ENCODE measurements at places on chromosomes 11 and 22.

- DNase-seq, result no peak
These were observed 781 bp downstream of the NECTIN1 start for GRCh38 chr11:119728211-119728626.

DNA sequence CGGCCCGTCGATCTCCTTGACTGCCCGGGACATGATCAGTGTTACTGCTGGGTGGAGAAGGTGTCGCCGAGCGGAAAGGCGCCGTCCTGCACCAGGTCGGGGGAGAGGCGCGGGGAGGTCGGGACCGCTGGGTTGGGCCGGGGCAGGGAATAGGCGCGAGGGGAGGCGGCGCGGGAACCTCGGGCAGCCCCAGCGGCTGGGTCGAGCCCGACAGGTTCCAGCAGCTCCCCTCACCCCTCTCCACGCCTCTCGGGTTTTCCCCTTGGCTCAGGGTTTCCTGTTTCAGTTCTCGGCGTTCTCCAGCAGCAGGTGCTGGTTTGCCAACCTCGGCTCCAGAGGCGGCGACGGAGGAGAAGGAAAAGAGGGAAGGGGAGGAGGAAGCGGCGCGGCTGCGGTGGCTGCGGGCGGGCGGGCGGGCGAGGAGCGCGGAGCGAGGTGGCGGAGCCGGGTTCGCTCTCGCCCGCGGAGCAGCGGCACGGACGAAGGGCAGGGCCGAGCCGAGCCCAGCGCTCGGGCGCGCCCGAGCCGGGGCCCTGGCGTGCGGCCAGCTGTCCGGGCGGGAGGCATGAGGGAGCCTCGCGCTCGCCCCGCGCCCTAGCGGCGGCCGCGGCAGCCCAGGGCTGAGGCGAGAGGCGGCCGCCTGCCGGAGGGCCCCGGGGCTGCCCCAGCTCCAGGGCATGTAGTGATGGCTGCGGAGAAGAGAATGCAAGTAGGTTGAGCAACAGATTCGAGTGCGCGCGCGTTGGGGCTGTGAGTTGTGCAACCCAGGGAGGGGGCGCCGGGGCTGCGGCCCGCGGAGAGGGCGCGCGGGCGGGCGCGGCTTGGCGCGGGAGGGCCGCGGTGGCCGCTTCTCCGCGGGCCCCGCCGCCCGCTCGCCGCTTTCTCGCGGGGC lies at the start of gene ZC3H12C:
TSS of gene ZC3H12C (plus strand) at position 878 of the 892 bp plus-strand sequence. CDS start 20 bp downstream, outside the sequence.
- peak; percentile 51 for DNase-seq

- no peak for DNase-seq
These were observed 6.4 kb downstream of the CLMP start for GRCh38 chr11:123188508-123189165.

- DNase-seq, result no peak
These were observed 65.5 kb downstream of the GGTLC2 start for GRCh38 chr22:22709719-22710445.

DNA sequence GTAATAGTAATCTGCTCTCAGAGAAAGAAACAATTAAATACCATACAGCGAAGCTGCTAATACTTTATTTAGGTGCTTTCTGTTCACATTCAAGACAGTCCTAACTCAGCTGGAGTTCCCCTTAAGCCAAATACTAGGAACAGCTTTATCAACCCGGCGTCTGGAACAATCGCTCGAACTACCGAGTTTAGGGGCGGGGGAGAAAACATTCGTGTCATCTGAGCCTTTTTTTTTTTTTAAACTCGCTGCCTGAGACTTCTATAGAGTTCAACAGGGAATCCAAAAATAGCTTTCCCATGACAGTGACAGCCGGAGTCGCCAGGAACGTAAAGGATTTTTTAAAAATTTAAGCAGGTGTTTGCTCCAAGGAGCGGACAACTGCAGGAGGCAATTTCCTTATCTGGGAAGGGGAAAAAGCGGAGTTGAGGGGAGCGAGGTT lies 852 bp downstream of the TRAF6 start:
- DNase-seq, result no peak

DNA sequence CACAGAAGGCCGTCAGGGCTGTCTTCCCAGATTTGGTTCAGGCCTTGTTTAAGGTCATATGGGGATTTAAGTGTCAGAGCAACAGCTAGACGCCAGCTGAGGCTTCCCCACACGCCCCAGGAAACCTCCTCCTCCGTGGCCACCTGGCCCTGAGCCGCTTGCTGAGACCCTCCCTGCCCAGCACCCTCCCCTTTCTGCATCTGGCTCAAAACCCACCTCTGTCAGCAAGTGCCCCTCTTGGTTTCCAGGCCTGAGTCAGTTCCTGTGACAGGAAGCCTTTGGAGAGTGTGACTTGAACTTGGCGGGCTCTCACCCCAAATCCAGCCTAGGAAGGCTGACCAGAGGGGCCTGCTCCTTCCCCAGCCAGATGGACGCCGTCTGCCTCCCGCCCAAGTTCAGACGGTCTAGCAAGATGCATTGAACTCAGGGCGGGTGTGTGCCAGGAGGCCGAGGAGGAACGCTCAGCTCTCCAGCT lies 561 bp downstream of the FXYD2 start:
- DNase-seq, result peak; percentile 62

GRCh38 chr22:37400719-37401118 lies 26.6 kb downstream of the ELFN2 start:
- no peak for DNase-seq

- DNase-seq, result no peak
These were observed 304.8 kb upstream of the PITPNB start for GRCh38 chr22:28223826-28224225.

GRCh38 chr11:113392236-113392921 lies 4.8 kb downstream of the ANKK1 start:
- DNase-seq, result no peak

GRCh38 chr11:36507824-36508489 lies 2.1 kb downstream of the TRAF6 start:
- DNase-seq, result no peak

- no peak for DNase-seq
These were observed 62.9 kb upstream of the CLDN5 start for GRCh38 chr22:19586922-19587684.

GRCh38 chr11:72624496-72625201 lies 49.6 kb downstream of the PDE2A start:
- no peak for DNase-seq

DNA sequence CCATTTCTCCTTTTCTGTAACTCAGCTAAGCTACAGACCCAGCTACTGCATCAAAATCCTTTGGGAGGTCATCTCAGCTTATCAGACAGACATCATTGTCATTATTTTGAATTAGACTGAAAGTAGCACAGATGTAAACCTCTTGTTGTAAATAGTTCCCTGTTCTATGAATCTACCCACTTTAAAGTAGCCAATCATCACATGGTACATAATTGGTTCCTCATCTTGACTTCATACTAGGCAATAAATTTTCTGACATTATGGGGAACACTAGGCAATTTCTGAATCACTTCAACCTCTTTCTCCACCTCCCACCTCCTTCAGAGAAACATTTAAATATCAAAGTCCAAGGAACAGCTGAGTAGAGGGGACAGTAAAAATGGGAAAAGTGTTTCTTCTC lies 47.9 kb downstream of the MPPED2 start:
- DNase-seq, result no peak

- no peak for DNase-seq
These were observed 3.8 kb upstream of the MS4A13 start for GRCh38 chr11:60511393-60511792.

DNA sequence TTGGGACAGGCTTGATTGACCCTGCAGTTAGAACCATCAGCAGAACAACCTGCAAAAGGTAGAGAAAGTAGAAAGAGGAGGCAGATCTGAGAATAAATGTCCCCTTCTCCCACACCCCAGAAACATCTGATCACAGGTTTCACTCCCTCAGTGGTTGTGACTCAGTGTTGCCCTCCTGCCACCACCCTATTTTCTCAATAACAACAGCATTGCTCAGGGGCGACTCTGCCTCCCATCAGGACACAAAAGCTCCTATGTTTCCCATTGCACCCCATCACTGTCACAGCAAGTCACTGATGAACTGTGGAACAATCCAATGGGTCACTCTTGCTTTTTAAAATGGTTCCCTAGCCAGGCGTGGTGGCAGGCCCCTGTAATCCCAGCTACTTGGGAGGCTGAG lies 110.2 kb downstream of the RASSF10 start:
- no peak for DNase-seq

DNA sequence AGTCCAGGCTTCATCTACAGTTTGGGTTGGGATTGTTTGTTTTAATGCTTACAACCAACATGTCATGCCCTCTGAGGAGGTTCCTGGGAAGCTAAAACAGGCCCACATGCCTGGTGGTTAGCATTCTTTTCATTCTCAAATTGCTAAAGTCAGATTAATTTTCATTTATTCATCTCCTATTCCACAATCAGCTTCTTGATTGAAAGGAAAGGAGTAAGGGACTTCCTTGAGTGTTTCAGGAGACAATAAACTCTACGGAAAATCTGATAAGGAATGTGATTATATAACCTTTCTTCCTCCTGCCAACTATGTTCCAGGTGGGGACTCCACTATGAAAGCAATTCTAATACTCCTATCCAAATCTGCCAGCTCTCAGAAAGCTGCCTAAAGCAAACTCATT lies 30.8 kb downstream of the MRTFA start:
- no peak for DNase-seq

DNA sequence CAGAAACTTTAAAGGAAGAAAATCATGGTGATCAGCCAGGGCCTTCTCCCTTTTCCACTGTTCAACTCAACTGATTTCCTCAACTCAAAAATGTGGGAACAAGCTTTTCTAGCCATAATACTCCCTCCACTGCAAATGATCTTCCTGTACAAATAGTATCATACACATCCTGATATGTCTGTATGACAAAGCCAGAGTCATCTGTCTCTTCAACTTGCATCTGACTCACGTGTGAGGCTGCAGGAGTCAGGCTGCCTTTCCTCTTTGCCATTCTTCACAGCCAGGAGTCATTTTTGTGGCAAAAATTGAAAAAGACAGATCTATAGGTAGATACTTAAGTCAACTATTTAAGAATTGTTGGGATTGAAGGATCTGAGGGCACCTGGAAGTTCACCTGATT lies 13.3 kb downstream of the PATZ1 start:
- DNase-seq, result no peak

DNA sequence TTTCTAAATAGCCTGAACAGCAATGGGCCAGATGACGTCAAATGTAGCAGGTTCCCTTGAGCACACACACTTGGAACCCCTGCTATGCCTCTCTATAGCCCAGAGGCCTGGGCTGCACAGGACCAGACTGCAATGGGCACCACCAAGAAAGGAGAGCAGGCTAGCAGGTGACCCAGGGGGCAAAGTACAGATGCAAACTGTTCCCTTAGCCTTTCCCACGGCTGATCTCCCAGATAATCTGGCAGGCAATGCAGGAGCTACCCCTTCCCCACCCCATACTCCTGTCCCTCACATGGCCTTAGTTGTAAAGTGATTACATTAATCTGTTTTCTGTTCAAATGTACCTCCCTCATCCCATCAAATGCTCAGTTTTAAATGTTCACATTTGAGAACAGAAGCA lies 41.3 kb downstream of the SMCO4 start:
- DNase-seq, result no peak

- peak; percentile 10 for DNase-seq
These were observed 31.6 kb upstream of the CAVIN3 start for GRCh38 chr11:6351782-6352382.

- no peak for DNase-seq
These were observed 192.8 kb downstream of the GRIK4 start for GRCh38 chr11:120704256-120704750.

GRCh38 chr22:25497181-25497641 lies 67.3 kb upstream of the GRK3 start:
- DNase-seq, result no peak

DNA sequence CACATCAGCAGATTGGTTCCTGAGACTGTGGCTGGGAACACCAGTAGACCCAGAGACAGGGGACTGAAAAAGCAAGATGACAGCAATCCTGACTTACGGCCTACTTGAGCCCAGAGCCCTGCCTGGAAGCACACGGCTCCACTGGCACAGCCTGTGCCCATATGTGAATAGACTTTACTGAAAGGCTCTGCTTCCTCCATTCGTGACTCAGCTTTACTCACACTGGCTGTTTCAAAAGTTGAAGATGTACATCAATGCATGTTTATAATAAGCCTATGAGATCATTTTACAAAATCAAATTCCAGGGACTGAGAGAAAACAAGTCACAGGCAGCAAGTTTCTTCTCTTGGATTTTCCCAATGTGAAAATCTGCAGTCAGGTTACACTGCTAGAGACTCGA lies 134.6 kb upstream of the TEAD1 start:
- no peak for DNase-seq

- no peak for DNase-seq
These were observed 87.7 kb downstream of the GRAMD1B start for GRCh38 chr11:123517559-123518364.

DNA sequence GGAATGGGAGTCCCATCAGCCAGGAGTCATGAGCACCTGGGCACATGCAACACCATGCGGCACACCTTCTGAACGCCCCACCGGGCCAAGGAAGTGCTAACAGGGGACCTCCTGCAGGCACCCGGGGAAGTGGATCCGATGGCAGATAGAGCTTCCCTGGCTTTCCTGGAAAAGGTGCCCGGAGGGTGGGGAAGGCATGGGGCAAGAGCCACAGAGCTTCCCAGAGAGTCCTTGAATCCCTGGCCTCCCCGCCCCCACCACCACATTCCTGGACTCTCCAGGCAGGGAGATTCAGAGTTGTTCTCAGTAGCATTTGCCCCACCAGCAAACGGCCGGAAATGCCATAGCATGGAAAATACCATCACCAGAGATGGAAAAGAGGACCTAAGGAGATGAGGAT lies 8.3 kb downstream of the TRIM29 start:
- DNase-seq, result no peak

All from activated naive CD4-positive, alpha-beta T cell treated with anti-CD3 and anti-CD28 coated beads, Interleukin-2, amount 50 U/mL, for 72 hours (primary cell).